ENCODE measurements at places on chromosomes 5 and 9.

- peak; percentile 75 for DNase-seq
Observed at GRCh38 chr9:36980148-36980974, 53.7 kb downstream of the PAX5 start.

- no peak for DNase-seq
Observed at GRCh38 chr9:79264511-79265355, 307.0 kb upstream of the TLE4 start.

- no peak for DNase-seq
Observed at GRCh38 chr5:173745123-173745522, 128.7 kb upstream of the BOD1 start.

GRCh38 chr9:91391412-91391811, 29.7 kb upstream of the AUH start:
- DNase-seq: no peak

DNA sequence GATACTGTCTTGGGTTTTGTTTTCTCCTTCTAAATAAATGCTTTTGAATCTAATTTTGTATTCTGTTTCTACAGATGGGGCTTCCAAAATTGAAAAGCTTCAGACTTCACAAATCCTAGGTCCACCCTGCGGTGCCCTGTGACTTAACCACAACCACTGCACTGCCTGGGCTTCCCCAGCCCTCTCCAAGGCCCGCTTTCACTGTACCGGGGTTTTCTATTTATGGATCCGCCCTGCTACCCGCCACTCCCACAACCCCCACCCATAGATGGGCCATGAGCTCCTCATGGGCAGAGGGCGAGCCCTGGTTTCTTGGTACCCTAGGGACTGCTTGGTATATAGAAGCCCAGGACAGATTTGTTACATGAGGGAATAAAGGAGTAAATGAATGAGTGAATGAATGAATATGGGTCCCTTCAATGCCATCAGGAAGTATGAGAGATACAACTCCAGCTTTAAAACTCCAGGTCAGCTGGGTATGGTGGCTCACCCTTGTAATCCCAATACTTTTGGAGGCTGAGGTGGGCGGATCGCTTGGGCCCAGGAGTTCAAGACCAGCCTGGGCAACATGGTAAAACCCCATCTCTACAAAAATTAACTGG, 39.8 kb upstream of the NEK6 start:
- no peak for DNase-seq

- no peak for DNase-seq
Observed at GRCh38 chr5:29238115-29238514, 1955.4 kb upstream of the CDH6 start.

DNA sequence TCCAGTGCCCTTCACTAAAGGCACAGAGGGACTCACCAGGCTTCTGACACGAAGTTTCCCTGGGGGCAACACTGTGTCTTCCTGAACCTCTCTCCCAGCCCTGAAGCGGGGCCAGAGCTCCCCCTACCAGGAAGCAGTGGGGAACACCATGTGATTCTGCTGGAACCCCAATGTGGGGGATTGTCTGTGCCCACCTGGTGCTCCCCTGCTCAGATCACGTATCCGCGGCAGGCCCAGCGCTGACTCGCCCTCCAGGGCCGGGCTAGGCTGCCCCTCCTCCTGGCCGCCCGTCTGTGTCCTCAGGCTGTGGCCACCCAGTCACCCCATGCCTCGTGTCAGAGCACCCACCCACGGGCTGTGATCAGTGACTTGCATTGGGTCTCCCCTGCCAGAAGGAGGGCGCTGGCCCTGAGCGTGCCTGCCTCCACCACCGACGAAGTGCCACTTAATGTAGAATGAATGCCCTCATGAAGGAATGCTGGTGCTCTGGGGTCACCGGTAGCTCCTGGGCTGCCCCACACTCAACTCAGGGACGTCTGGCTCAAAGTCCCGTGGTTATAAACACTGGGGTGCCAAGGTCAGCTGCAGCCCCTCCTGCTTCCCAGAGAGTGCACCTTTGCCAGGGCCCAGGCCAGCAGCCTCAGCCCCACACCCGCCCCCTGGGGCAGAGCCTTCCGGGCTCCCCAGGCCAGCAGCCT, 22.1 kb downstream of the SARDH start:
- peak; percentile 61 for DNase-seq
